CD8-positive, alpha-beta T cell (primary cell): ENCODE measurements at places on chromosomes 13 and 19.

- DNase-seq = no peak
Observed at GRCh38 chr19:38649305-38650171, 2.1 kb downstream of the ACTN4 start.

DNA sequence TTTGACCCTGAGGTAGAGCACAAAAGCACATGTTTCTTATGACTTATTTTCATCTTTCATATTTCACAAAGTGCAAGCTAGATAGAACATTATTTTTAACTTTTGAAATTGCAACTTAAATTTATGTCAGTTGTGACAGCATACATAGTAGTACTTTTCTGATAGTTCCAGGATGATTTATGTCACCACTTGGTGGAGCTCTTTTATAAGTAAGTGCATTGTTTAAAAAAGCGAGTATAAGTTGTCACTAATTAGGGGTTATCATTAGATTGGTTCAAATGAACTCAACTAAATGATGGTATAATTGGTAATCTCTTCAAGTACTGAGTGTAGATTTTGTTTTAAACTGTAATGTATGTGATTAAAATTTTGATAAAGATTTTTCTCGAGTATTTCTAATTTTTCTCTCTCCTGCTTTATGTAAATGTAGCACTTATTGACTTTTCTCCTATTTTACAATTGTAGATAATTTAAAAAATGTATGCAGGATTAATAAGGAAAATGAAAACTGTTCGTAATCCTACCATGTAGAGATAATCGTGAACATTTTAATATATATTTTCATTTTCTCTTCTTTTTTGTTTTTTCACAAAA is 31.1 kb downstream of the RB1 start:
- peak; percentile 63 for DNase-seq

DNA sequence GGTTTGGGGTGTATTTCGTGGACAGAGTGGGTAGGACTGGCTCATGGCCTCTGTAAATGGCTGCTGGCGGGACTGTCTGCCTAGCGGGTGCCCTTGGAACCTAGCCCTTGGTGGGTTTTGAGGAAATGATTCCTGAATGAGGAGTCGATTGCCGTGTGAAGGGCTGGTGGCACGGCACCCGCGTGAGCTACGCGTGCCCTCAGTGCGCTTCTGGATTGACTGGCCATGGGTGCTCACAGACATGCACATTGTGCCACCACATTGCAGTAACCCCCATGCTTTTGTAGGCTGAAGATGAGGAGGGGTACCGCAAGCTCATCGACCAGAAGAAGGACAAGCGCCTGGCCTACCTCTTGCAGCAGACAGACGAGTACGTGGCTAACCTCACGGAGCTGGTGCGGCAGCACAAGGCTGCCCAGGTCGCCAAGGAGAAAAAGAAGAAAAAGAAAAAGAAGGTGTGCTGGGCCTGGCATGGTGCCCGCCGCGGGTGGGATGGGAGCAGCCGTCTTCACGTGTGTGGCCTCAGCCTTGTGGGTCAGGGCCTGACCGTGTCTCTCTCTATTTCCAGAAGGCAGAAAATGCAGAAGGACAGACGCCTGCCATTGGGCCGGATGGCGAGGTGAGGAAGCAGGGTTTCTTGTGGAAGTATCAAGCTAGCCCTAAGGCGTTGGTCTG is 35.2 kb downstream of the SMARCA4 start:
- no peak for DNase-seq

DNA sequence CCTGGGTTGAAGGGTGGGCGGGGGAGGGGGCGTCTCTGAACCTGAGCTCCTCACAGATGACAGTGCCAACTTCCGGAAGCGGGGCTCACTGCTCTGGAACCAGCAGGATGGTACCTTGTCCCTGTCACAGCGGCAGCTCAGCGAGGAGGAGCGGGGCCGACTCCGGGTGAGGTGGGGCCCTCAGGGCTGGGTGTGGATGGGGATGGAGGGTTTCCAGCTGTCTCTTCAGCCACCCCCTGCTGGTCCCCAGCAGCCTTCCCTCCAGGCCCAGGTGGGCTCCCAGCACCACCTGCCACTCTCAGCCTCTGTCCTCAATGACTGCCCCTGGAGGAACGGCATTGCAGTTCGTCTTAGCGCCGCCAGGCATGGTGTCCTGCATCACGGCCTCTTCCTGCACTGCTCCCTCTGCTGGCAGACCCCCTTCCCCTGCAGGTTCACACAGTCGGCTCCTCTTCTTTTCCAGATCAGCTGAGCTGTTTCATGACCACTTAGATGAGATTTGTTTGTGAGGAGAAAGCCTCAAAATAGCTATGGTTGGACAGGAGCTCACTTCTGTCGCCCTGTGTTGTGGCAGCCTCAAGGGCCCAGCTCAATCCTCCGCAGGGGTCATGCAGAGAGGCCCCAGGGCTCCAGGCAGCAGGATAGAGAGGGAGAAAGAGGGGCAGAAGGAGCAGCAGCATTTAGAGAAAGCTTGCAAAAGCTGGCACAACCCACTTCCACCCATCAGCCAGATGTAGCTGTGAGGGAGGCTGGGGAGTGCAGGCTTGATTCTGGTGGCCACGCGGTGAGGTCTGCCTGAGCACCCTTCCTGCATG is 2.5 kb upstream of the GARIN5A start:
- no peak for DNase-seq

GRCh38 chr19:45419396-45419795 is 4.3 kb downstream of the ERCC1 start:
- no peak for DNase-seq

DNA sequence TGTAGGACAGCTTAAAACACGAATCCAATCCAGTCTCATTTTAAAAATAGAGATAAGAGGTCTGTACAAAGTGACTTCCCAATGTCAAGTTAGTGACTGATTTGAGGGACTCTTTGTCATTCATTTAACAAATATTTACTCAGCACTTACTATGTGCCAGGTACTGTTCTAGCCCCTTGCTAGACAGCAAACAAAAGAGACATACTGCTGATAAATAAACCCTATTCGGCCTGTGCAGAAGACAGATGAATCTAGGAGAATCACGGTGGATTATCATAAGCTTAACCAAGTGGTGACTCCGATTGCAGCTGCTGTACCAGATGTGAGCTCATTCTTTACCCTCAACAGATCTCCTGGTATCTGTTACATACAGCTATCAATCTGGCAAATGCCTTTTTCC is 6.4 kb upstream of the ELF1 start:
- no peak for DNase-seq

DNA sequence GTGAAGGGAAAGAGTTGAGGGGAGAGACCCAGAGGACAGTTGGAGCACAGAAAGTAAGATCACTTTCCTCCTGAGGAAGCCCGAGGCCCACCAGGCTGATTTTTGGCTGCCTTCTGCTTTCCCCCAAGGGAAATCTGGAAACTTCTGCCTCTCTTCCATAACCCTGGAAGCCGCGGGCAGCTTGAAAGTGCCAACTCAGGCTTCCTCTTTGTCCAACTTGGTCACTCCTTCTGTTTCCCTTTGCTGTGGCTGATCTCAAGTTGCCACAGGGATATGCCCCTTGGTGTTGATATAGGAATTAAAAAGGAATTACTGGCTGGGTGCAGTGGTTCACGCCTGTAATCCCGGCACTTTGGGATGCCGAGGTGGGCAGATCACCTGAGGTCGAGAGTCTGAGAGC is 5.7 kb upstream of the CD70 start:
- no peak for DNase-seq

DNA sequence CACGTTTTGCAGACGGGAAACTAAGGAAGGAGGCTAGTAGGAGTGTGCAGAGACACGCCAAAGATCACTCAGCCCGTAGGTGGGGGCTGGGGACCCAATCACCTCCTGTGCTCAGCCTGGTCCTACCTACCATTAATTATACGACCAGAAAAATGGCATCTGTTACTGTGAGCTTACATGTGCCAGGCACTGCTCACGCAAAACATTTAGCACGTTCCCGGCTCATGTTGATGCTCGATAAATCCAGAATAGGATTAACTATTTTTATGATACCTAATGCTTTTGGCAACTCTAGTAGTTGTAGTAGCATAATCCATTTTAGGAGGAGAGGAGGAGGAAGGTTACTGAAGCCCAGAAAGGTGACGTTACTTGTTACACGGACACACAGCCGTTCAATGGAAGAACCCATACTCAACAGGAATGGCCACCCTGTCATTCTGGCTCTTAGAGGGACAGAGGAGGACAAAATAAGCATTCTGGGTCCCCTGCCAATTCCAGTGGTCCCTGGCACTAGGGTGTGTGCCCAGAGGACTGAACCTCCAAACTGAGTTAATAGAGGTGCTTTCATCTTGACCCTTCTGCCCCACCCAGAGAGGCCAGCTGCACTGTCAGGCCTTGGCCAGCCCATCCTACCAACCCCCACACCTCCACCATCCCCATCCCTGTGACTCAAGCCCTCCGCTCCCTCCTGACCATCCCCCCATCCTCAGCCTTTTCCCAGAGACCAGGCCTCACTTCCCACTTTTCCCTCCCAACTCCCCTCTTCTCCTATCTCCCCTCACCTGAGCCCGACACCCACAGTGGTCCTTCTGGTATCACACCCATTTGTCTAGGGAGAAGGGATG is 5.0 kb upstream of the EML2 start:
- peak; percentile 33 for DNase-seq

DNA sequence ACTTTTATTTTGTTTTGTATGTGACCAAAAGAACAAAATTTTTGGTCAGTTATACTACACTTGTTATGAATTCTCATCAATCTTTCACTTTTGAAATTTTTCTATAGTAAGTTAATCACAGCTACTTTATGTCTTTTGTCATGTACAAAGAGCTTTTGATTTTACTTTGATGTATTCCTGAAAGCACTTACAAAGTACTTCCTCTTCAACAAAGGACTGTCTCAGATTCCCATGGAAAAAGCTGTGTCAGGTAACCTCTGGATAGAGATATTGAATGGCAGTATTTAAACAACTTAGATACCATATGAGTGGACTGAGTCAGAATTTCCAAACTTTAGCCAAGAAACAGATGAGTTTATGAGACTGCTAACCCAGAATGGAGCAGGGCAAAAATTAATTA is 689.3 kb upstream of the ATXN8OS start:
- DNase-seq = no peak

DNA sequence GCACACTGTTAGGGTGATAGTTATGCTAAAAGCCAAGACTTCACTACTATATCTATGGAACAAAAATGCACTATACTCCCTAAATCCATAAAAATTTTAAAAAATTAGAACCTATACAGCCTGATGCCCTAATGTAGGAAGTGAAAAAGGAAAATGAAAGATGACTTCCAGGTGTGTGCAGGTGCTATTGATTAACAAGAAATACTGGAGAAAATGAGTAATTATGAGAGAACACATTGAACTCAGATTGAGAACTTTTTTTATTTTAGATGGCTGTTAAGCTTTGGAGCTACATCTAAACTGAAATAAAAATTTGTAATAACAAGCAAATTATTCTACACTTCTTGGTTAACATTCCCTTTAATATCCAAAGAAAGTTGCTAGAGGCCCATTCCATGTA is 1015.7 kb downstream of the PCDH9 start:
- no peak for DNase-seq

GRCh38 chr13:34944274-34944634 is 2.2 kb downstream of the NBEA start:
- DNase-seq = no peak

GRCh38 chr13:105219651-105220050 is 1315.8 kb downstream of the EFNB2 start:
- DNase-seq = no peak

DNA sequence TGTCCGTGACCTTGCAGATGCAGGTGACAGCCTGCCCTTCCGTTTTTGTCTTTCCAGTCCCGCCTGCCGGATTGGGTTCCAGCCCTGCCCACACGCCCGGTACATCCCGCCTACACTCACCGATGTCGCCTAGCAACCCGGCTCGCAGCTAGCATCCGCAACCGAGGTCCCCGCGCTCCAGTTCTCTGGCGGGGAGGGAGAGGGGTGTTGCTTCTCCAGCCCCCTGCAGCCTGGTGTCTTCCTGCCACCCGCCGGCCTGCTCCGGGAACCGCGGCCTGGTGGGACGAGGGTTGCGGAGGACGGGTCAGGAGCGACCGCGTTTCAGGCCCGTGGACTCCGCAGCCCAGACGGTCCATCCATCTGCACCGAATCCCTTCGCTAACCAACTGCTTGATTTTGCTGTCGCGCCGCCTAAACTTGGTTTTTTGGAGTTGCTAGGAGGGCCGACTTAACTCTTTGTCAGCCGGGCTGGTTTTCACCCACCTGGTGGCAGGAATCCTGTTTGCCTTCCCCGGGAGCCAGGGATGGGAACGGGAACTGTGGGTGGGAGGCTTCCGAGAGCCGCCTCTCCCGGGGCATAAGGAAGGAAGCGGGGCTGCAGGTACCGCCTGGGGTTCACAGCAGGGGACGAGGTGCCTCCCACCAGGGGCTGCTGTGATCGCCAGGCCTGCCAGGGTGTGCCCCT is 15.4 kb upstream of the MATK start:
- DNase-seq = peak; percentile 69

DNA sequence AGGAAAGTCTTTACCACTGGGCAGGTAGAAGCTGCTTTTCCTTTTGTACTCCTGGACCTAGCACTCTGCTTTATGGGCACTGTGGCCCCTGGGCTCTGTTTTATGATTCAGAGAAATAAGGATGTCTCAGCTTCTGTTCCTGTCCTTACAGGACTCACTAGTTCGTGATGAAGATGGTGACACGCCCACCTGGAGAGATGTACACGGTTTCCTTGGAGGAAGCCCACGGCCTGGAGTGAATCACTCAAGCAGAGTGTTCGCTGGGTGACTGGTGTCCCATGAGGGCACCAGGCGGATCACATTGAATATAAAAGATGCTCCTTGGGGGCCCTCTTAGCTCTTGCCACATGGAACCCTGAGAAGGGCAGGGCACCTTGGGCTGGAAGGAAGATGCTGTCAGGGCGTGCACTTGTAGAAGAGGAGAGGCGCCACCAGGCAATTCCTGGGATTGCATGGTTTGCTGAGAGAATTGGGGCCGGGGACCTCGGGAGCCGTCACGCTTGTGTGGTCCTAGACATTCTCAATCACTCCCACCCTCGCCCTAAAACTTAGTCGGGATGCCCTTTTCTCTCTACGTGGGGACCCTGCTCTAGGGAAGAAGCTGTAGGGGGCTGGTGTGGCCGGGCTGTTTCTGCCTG is 202.6 kb downstream of the TSHZ3 start:
- DNase-seq = no peak

GRCh38 chr13:86185636-86186035 is 386.4 kb upstream of the SLITRK6 start:
- no peak for DNase-seq

- no peak for DNase-seq
Observed at GRCh38 chr19:45456500-45456815, 11.3 kb upstream of the FOSB start.

- no peak for DNase-seq
Observed at GRCh38 chr13:26320766-26321165, 66.8 kb downstream of the CDK8 start.
